ENCODE measurements at places on chromosomes 1 and 21.

- no peak for DNase-seq
Measured at GRCh38 chr1:62327360-62328055, 8.3 kb upstream of the KANK4 start.

- DNase-seq, result no peak
Measured at GRCh38 chr1:181674617-181675016, 191.3 kb downstream of the CACNA1E start.

DNA sequence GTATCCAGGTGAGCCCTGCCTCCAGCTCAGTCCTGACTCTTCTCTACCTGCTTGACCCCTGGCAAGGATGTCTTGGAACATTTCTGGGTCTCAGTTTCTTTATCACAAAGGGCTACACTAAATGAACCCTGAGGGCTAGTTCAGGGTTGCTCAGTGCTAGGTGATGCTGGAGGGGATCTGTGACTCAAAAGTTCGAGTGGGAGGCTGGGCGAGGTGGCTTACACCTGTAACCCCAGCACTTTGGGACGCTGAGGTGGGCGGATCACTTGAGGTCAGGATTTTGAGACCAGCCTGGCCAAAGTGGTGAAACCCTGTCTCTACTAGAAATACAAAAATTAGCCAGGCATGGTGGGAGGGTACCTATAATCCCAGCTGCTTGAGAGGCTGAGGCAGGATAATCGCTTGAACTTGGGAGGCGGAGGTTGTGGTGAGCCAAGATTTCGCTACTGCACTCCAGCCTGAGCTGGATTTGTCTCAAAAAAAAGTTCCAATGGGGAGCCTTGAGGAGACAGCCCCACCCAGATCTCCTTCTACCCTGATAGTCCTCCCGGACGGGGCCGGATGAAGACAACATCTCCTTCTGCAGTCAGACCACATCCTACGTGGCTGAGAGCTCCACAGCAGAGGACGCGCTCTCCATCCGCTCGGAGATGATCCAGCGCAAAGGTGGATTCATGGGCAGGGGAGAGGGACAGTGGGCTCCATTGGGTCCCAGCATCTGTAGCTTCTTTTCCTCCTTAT lies 48.9 kb downstream of the YARS1 start:
- no peak for DNase-seq

- no peak for DNase-seq
Measured at GRCh38 chr1:56074007-56074651, 505.2 kb downstream of the PLPP3 start.

DNA sequence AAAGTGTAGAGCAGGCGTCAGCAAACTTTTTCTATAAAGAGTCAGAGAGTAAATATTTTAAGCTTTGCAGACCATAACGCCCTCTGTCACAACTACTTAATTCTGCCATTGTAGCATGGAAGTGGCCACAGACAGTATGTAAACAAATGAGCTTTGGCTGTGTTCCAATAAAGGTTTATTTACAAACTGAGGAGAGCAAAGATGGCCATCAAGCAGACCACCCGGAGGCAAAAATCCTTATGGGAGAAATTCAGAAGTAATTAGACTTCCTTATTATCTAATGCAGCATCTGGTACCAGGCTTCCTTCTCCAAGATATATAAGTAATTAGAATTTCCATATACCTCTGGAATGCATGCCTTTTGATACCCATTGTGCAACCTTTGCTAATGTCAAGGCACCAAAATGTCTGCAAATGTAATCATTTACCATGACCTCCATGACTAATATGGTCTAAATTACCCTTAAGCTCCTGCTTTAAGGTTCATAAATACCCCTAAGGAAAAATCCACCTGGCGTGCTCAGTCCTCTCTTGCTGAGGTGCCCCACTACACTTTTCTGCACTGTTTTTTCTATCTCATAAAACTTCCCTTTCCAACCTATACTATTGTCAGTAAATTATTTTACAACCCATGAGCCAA lies 377.8 kb downstream of the MATN1 start:
- peak; percentile 86 for DNase-seq
